ENCODE measurements at places on chromosomes 12 and 14.
A peak's percentile ranks its signal among the peaks of the same experiment; 100 is the strongest.

- DNase-seq: no peak
These were observed 66.1 kb downstream of the ST8SIA1 start for GRCh38 chr12:22268406-22268805.

GRCh38 chr12:32322354-32322753 is 77.0 kb upstream of the FGD4 start:
- peak; percentile 71 for DNase-seq

DNA sequence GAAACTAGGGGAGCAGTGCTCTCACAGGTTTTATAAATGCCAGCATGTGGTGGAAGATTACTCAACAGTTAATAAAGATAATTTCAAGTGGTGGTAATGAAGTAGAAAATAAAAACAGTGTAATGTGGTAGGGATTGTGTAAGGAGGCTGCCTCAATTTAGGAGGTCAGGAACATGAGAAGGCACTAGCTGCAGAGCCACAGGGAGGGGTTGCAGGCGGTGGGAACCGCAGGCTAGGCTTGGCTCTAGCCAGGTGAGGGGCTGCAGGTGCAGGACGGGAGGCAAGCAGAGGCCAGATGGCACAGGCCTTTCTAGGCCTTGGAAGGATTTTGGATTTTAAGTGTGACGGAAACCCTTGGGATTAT is 768 bp downstream of the METTL25 start:
- DNase-seq: peak; percentile 66

DNA sequence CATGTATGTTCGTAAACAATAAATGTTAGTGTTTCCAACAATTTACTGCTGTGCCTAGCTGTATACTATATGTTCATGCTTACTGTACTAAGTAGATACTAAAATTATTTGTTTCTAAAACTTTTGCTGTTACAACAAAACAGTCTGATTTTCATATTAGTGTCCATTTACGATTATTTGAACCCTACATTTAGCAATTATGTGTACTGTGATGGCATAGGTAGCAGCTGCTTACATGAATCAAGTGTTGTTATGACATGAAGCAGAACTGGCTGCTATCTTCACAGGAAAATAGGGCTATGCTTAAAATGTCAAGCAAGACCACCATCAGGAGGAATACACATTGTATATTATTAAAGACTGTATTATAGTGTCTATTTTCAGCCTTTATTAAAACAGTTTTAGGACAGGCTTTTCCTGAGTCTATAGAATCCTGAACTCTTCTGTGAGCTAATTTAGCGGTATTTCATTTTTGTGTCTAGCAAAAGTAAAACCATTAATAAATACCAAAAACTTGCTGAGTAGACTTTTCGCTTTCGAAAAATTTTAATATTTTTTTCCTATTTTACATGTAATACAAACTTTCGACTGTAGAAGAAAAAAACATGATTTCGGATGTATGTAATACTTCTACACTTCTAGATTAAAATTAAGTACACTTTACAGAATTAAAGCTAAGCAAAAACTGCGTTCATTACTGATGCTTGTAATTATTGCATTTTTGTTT is 1.1 kb upstream of the WDR89 start:
- DNase-seq: no peak

GRCh38 chr12:12171991-12172511 is 94.8 kb downstream of the LRP6 start:
- no peak for DNase-seq

DNA sequence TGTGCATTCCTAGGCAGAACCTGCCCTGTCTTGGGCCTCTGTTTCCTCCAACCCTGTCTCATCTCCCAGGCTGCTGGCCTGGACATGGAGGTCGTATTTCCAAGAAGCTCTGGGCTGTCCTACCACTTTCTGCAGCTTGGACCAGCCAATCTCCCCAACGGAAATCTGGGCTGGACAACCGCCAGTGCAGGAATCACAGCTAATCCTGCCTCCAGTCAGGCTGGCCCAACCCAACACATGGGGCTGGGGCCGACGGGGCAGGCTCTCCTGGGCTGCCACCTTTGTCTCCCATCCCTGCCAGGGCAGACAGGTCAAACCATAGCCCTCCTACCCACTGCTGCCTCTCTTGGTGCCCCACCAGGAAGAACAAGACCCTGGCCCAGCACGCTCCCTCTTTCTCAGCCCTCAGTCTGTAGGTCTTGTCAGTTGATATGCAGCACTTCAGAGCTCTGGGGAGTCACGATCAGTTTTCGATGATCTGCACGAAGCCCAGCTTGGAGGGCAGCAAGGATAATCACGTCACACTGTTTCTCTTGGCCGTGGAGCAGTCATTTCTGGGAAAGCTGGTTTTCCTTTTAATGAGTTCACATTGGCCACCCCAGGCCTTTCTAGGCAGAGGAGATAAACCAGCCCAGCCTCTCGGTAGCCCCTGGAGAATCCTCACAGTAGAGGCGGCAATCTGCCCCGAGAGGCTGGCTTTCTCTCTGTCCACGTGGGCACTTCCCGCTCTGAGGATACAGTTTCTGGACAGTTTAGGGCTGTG is 195.2 kb upstream of the PRMT8 start:
- no peak for DNase-seq

GRCh38 chr12:29447285-29447975 is 50.1 kb downstream of the OVCH1 start:
- no peak for DNase-seq

- DNase-seq: no peak
These were observed 60.4 kb upstream of the FAR2 start for GRCh38 chr12:29088611-29089219.

DNA sequence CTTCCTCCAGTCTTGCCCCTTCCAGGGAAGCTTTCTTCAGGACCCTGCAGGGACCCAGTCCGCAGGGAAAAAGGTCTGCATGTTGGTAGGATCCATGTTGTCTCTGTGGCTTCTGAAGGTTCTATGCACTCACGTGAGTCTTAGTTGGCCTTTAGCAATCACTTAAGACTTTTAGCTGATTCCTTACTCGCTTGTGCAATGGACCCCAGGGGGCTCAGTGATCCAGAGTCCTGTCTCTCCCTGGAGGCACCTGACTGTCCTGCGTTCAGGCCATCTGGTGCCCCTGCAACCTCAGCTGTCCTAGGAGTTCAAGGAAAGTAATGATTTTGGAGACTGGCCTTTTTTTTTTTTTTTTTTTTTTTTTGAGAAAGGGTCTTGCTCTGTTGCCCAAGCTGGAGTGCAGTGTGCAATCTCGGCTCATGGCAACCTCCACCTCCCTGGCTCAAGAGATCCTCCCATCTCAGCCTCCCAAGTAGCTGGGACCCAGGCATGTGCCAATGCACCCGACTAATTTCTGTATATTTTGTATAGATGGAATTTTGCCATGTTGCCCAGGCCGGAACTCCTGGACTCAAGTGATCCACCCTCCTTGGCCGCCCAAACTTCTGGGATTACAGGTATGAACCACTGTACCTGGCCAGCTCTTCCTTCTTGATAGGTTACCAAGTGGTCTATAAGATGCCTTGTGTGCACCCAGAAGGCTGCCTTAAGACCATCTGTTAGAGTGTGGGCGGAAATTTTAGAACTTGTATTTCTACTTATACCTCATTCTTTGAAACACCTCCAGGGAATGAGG is 4.6 kb downstream of the IFI27L2 start:
- no peak for DNase-seq

GRCh38 chr12:47679785-47680184 is 26.0 kb downstream of the RPAP3 start:
- no peak for DNase-seq

- no peak for DNase-seq
These were observed 46.9 kb upstream of the MDM1 start for GRCh38 chr12:68378872-68379606.

- no peak for DNase-seq
These were observed 26.1 kb upstream of the EIF4B start for GRCh38 chr12:52980096-52980649.

DNA sequence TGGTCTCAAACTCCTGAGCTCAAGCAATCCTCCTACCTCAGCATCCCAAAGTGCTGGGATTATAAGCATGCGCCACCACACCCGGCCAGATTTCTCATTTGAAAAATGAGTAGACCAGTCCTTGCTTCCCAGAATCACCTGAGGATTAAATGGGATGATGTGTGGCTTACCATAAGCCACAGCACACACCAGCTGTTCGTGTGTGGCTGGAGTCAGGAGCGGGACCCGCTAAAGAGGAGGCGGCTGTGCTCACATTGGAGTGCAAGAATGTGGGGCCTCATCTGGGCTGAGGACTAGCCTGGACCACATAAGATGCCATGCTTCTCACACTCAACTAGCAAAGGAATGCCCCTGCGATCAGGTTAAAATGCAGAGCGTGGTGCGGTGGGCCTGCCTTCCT is 6.7 kb upstream of the ALDH2 start:
- DNase-seq: no peak

GRCh38 chr14:68335312-68335711 is 457.6 kb downstream of the ZFP36L1 start:
- no peak for DNase-seq

DNA sequence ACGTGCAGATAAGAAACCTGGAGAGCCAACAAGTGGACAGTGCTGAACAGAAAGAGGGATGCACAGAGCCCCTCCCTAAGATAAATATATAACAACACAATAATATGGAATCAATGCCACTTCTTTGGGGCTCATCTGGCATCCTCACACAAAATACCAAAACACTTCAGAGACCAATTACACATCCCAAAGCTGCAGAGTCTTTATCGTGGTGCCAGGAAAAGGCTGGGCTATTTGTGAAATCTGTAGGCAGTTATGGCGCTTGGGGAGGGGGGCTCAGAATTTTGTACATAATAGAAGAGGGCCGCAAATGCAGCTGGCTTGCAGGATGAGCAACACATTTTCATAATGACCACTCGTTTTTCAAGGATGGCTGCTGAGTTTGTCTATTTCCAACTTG is 160.4 kb upstream of the NOS1 start:
- DNase-seq: peak; percentile 14

GRCh38 chr14:54483846-54484245 is 4.9 kb downstream of the GMFB start:
- DNase-seq: no peak

- no peak for DNase-seq
These were observed 12.3 kb downstream of the SEL1L start for GRCh38 chr14:81521356-81521755.

- no peak for DNase-seq
These were observed 355.2 kb downstream of the BMP4 start for GRCh38 chr14:53601409-53601808.

- peak; percentile 90 for DNase-seq
These were observed 295.7 kb upstream of the PRKD1 start for GRCh38 chr14:30223385-30223785.

- DNase-seq: no peak
These were observed 2.2 kb upstream of the CSAD start for GRCh38 chr12:53182903-53183302.

- no peak for DNase-seq
These were observed 64.7 kb downstream of the ZNF641 start for GRCh38 chr12:48285751-48286650.

- DNase-seq: no peak
These were observed 87.9 kb upstream of the BCL11B start for GRCh38 chr14:99359906-99360305.

DNA sequence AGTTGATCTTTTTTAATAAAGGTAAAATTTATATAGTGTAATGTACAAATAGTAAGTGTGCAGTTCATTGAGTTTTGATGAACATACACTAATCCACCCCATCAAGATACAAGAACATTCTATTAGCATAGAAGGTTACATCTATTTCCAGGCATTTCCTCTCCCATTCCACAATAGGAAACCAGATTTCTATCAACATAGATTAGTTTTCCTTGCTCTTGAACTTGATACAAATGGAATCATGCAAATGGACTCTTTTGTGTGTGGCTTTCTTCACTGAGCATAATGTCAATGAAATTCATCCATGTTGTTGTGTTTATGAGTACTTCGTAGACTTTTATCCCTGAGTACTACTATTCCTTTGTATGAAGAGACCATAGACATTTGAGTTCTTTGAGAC is 10.8 kb downstream of the STYX start:
- DNase-seq: no peak

DNA sequence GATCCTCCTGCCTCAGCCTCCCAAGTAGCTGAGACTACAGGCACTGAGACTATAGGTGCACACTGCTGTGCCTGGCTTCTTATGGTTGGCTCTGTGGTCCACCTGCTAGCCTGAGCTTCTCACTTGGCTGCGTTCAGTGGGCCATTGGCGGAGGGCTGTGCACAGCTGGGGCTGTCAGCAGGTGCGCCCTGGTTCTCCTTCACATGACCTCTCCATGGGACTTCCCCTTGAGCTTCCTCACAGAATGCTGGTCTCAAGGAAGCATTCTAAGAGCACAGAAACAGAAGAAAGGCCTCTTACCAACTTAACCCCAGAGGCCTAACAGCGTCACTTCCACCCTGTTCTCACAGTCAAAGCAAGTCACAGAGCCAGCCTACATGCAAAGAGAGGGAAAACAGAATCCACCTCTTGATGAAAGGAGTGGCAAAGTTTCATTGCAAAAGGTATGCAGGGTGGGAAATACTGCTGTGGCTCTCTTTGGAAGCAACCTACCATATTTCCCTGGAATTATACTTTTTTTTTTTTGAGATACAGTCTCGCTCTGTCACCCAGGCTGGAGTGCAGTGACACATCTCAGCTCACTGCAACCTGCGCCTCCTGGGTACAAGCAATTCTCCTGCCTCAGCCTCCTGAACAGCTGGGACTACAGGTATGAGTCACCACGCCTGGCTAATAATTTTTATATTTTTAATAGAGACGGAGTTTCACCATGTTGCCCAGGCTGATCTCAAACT is 9.3 kb downstream of the RILPL2 start:
- DNase-seq: no peak

GRCh38 chr12:68037616-68038255 is 48.5 kb downstream of the IFNG-AS1 start:
- DNase-seq: no peak

DNA sequence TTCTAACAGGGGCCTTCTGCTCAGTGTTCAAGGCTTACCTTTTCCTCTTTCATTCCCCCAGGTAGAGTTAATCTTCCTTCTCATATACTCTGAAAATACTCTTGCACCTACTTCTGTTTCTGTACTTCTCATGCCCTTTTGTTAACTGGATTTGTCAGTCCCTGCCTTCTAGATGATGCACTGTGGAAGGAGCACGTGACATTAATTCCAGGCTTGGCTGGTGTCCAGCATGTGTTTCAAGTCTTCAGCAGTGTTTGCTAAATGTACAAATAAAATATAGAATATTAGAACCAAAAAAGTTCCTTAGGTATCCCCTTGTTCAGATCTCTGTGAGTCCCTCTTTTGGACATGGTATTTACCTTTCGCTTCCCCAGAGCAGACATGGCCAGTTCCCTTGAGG is 27.9 kb upstream of the EVL start:
- no peak for DNase-seq

DNA sequence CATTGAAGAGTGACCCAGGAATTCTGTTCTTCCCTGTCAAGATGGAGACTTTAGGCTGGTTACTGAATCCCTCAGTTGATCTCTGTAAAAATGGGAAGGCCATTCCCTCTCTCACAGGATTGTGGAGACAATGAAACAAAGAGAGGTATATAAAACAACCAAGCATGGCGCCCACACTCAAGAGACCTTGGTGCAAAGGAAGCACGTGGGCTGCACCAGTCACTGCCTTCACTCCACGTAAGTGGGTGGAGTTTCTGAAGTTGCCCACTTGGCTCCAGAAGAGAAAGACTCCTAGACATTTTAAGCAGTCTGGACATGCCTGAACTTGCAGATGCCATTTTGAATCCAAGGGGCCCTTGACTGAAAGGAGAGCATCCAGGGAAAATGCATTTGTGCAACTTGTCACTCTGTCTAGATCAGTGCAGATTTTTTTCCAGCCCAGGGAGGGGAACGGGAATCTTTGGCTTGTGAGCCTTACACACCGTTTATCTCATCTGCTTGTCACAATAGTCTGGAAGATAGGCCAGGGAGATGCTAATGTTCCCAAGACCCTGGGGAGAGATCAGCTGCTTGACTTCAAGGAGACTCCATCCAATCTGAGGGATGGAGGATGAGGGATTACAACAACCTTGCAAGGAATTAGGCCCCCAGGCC is 96.9 kb upstream of the TBX3 start:
- no peak for DNase-seq

- no peak for DNase-seq
These were observed 118.9 kb downstream of the GARIN6 start for GRCh38 chr12:99766408-99766807.

Measured in NCI-H146 (cell line).